ENCODE measurements at places on chromosomes 12 and 14.

GRCh38 chr12:124804011-124804621 lies 59.5 kb downstream of the SCARB1 start:
- no peak for DNase-seq

DNA sequence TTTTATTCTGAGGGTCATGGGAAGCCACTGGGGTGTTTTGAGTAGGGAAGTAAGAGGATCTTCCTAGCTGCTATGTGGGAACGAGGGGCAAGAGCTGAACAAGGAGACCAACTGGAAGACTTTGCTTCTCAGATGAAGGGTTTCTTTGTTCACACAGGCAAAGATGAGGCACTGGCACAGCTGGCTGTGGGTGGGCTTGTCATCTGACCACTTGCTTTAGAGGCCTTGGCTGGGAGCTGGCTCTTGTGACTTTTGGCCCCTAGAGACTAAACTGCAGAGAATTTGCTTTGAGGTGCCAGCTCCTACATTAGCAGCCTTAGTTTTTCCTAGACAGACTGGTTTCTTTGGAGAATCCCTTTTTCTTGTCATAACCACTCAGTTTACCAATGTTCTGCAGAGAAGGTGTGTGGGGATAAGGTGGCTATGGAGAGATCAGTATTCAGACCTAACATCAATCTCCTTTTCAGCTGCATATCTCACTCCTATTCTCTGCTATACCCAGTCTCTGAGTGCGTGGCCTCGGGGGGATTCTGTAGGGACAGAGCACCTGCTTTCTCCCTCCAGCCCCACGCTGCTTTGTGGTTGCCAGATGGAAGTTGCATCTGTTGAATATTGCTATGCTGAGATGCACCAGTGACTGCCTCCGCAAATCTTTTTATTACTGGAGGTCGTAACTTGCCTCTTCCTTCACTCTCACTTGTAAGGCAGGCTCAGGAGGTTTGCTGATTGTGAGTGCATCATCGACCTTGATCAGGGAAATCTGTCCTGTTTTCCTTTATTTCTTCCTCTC lies 12.7 kb downstream of the PPP2R5C start:
- DNase-seq: no peak

GRCh38 chr14:71181215-71182003 lies 274.1 kb downstream of the PCNX1 start:
- no peak for DNase-seq

GRCh38 chr12:61037792-61038191 lies 1222.4 kb upstream of the USP15 start:
- no peak for DNase-seq

- no peak for DNase-seq
Observed at GRCh38 chr14:75328558-75329155, 50.0 kb downstream of the FOS start.

- DNase-seq: no peak
Observed at GRCh38 chr12:11734580-11735180, 85.2 kb downstream of the ETV6 start.

DNA sequence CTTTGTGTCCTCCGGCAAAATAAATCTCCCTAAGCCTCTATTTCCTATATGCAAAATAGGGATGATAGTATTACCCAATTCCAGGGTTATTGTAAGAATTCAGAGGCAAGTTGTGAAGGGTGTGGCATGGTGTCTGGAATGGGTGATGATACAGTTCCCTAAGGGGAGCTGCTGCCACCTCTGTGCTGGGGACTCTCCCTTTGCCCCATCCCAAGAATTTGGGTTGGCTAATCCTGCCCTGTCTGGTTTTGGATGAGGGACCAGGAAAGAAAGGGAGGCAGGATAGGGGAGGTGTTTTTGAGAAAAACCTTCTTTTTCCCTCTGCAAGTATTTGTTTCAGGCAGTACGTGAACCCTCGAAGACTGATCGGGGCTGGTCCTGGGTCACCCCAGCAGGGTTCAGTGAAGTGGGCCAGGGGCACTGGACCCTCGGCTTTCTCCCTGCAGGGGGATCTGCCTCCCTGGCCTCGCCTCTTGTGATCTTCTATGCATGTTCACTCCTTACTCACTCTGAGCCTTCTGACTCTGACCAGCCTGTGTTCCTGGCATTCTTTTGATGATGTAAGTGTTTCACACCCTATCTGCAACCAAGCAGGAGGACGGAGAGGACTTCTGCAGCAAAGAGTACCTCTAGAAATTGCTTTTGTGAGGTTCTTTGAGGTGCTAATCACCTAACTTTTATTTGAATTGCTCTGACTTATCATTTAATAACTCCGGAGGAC lies 60.8 kb downstream of the RASSF3 start:
- DNase-seq: no peak

DNA sequence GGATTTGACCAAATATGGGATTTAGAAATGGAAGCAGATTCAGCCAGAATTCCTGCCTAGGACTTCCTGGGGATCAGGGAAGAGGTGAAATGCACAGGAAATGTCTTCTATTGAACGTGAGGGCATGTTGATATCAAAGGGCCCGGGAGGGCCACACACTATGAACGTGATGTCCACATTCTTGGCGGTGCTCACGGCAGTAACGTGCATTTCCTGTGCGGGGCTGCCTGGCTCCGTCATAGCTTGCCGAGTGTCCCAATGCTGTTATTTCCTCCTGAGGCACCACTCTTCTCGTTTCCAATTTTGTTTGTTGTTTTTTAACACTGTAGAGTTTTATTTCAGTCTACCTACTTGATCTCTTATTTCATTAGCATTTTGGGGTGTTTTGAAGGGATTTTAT lies 67.3 kb downstream of the ZNF664 start:
- no peak for DNase-seq

DNA sequence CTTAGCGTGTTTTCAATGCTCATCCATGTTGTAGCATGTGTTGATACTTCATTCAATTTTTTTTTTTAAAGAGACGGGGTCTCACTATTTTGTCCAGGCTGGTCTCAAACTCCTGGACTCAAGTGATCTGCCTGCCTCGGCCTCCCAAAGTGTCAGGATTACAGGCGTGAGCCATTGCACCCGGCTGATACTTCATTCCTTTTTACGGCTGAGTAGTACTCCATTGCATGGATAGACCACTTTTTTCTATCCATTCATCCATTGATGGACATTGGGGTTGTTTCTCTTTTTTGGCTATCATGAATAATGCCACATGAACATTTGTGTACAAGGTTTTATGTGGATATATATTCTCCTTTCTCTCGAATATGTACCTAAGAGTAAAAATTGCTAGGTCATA lies 1.2 kb downstream of the P2RX7 start:
- no peak for DNase-seq

DNA sequence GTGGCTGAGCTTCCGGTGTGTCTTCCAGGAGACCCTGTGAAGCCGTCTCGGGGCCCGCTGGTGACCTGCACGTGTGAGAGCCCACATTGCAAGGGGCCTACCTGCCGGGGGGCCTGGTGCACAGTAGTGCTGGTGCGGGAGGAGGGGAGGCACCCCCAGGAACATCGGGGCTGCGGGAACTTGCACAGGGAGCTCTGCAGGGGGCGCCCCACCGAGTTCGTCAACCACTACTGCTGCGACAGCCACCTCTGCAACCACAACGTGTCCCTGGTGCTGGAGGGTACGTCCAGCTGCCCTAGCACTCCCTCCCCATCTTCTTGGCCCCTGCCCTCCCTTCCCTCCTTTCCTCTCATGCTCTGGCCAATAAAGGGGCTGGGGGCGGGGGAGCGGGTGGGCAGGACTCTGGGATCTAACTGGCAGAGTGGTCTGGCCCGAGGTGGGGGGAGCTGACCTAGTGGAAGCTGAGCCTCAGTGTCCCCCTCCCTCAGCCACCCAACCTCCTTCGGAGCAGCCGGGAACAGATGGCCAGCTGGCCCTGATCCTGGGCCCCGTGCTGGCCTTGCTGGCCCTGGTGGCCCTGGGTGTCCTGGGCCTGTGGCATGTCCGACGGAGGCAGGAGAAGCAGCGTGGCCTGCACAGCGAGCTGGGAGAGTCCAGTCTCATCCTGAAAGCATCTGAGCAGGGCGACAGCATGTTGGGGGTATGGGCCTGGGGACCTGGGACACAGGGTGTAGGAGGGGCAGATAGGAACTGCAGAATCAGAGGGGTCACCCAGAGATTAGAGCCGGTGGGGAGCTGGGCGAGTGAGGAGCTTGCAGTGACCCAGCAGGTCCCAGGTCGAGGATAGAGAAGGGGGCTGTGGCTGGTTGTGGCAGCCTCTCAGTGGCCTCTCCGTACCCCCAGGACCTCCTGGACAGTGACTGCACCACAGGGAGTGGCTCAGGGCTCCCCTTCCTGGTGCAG lies 6.0 kb downstream of the ACVRL1 start:
- no peak for DNase-seq

DNA sequence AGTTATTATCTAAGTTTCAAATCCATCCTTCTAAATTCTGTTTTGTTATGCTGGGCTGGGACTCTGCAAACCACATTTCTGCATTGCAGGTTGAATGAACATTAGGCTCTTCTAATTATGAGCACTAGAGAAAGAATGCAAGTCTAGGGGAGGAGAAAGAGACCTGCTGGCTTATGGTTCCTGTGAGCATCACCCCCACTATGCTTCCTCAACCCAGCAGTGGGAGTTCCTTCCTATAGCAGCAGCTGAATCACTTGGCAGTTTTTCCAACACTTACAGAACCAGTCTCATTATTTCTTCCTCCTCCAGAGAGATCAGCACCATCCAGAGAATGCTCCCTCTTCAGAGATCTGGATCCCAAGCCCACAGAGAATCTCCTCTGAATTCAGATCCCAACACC lies 297.7 kb upstream of the CLEC14A start:
- no peak for DNase-seq

DNA sequence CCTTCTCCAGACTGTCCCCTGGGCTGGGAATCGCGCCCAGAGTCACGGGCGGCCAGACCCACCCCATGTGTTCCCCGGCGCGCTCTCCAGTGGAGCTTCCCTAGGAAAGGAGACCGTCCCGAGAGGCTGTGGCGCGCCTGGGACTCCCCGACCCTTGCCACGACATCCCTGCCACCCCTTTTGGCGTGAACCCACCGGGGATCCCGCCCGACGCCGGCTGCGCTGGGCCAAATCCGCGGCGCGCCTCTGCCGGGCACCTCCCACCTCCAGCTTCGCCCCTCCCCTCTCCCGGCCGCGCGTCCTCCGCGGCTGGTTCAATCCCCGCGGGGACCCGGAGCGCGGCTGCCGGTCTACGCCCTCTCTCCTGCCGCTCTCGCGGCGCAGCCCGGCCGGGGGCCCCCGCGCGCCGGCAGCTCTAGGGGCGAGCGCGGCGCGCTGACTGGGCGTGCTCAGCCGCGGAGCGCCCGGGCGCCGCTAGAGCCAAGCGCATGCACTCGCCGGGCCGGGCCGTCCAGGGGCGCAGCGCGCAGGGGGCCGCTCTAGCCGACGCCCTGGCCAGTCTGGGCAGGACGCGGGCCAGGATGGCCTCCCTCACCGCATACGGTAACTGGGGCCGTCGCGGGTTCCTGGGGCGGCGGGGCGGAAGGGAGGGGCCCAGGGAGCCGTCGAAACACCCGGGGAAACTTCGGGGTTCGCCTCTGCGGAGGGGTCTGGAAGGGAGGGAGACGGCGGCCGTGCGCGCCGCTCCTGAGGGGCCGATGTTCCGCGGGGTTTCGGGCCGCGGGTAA lies 77.4 kb upstream of the ANO4 start:
- DNase-seq: no peak

DNA sequence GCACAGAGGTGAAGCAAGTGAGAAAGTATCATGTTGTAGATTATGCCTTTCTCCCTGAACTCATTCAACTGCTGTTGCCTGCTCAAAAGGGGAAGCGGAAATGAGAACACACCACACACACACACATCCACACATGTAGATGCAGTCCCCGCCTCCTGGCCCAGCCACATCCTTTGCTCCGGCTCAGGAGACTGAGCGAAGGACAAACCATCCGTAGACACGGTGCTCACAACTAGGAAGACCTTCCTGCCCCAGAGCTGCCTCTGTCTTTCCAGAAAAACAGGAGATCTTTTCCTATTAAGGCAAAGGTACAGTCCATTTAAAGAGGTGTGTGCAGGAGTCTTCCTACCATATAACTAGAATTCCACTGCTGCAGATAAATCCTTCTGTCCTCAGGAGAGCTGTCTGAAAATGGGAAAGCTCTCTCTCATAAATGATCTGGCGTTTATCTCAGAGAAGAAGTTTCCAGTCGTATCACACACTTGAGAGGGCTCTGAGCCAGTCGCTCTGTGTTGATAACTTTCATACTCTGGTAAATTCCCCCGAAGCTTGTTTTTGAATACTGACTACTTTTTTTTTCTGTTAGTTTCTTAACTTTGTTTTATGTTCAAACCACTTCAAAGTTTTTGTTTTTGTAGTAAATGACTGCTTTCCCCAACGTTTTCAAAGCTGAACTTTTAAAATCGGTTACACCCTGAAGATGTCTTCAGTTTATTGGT lies at the start of gene TESPA1:
TSS of gene TESPA1 (minus strand) at position 105 of the 719 bp plus-strand sequence. CDS start 10,200 bp downstream, outside the sequence.
- peak; percentile 68 for DNase-seq

GRCh38 chr12:60012659-60013058 lies 416.8 kb downstream of the SLC16A7 start:
- no peak for DNase-seq

DNA sequence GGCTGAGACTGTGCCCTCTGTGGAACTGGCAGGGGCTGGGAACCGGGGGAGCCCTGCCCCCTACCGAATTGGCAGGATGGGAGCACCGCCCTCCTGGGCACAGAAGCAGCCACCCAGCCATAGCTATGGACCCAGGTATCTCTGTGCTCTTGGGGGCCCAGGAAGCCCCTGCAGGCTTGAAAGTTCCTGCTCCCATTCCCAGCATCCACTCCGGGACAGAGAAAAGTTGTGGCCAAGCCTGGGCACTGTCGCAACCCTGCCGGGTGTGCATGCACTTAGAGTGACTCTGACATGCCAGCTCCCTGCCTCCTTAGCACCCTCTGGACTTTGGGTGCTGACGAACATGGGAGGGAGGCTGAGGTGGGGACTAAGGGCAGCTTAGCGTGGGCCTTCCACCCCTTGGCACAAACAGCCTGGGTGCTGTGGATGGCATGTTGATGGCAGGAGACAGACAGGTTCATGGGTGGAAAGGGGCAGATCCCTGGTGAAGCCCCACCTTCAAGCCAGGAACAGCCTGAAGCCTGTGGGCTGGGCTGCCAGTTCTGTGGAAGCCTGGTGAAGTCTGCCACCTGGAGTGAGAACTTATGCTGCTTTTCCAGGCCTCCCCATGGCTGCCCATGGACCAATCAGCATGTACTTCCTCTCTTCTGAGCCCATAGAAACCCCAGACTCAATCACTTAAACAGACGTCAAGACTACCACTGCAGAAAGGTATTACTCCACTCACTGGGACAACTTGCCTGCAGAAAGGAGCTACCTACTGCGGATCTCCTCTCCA lies 279.0 kb downstream of the ATXN7L3B start:
- no peak for DNase-seq

- DNase-seq: no peak
Observed at GRCh38 chr12:71642264-71642663, 21.4 kb downstream of the ZFC3H1 start.

DNA sequence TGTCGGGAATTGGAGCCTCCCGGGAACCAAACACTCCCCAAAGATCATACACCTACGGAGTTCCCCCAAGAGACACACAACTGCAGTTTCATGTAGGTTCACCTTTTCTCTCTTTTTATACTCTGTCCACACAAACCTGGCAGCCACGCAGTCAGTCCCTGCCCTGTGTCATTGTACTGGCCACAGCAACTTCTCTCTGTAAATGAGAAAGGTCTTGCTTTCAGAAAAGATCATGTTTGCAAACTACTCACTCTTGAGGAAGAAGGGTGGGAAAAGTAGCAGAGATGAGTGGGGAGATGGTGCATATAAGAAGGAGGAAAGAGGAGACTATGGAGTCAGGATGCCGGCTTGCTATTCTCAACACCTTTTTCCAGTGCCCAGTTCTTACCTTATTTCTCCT lies 10.4 kb downstream of the ANG start:
- no peak for DNase-seq
